ENCODE measurements at places on chromosomes 7 and 10.

DNA sequence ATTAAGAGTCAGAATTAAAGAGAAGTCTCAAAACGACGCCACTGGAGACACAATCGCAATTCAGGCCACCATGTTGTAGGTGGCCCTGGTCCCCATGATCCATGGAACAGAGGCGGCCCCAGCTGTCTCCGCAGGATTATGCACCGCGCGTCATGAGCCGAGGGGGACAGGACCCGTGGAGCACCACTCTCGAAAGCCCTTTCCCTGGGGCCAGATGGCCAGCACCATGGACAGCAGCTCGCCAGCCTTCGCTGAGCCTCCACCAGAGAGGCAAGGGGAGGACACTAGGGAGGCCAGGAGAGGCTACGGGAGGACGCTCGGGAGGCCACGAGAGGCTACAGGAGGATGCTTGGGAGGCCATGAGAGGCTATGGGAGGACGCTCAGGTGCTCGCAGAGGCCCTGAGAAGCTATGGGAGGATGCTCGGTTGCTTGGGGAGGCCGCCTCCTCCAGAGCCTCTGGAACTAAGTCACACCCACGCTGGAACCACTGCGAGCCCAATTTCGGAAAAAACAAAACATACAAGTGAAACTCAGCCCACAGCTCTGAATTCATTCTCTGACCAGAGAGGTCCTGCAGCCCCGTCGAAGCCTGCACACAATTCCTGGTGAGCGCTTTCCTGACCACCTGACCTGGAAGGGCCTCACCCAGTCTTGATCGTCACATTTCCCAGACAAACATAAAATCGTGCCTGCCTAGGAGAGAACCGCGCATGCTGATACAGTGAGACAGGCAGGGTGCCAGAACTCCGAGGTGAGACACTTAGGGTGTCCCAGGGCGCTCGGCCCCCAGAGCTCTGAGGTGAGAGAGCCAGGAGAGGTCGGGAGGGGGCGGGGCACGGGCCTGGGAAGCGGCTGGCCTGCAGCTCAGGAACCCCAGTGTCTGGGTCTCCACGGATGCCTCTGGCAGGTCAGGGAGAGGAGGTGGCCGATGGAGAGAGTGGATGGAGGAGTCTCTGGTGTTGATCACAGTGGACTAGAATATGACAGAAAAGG, 224.4 kb downstream of the PTPRN2 start:
- DNase-seq, result no peak

GRCh38 chr10:94038024-94038423, 44.3 kb downstream of the PLCE1 start:
- no peak for DNase-seq

DNA sequence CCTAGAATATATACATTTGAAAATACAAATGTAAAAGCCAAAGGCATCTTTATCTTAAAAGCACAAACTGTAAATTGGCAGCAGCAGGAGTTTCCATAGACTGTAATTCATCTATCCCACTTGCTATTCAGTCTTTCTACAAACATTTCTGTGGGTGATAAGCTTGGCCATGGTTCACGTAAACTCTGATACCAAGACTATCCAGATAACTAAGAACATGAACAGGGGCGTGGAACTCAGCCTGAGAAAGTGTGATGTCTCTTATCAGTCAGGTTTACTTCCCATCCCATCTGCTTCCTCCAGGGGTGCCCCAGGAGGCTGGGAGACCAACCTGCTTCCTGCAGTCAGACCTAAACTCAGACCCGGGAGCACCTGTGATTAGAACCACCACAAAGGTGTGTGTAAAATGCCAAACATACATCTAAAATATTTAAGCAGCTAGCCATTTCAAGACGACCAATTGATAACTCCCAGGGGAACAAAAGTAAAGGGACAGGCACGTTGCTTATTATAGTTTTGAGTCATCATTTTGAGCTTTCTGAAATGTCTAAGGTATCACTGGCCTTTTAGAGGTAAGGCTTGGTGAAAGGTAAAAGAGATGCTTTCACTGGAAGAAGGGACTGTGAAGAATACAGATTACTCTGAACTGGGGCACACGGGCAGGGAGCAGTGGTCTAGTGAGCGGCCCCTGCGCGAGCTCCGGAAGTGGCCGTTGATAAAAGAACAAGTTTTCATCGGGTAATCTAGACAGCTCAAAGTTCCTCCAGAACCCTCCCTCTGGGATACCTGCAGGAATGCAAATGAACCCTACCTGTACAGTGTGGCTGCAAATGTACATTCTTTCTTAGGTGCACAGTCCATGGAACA, 51.5 kb downstream of the RSU1 start:
- DNase-seq, result no peak

- no peak for DNase-seq
Measured at GRCh38 chr10:120473593-120473992, 16.6 kb downstream of the PLPP4 start.

- DNase-seq, result no peak
Measured at GRCh38 chr10:79422178-79422892, 23.1 kb downstream of the ZCCHC24 start.

DNA sequence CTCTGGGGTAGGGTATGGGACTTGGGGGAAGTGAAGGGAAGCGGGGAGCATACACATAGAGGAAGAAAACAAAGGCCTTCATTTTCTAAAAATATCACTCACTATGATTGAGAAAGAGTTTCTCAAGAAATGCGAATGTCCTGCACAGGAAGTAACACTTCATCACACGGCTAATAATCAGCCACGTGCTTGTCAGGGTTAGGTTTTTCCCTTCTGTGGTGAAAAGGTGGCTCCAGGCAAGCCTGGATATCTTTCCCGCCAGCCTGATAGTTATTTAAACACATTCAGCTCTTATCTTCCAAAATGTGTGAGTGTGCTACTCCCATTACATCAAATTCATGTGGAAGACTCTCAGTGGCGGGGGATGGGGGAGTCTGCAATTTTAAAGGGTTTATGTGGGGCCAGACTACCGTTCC, 166.4 kb upstream of the ADO start:
- DNase-seq, result no peak

GRCh38 chr7:6705959-6706665, 635 bp downstream of the ZNF12 start:
- DNase-seq, result no peak

- no peak for DNase-seq
Measured at GRCh38 chr10:13483073-13483472, 45.7 kb downstream of the BEND7 start.

DNA sequence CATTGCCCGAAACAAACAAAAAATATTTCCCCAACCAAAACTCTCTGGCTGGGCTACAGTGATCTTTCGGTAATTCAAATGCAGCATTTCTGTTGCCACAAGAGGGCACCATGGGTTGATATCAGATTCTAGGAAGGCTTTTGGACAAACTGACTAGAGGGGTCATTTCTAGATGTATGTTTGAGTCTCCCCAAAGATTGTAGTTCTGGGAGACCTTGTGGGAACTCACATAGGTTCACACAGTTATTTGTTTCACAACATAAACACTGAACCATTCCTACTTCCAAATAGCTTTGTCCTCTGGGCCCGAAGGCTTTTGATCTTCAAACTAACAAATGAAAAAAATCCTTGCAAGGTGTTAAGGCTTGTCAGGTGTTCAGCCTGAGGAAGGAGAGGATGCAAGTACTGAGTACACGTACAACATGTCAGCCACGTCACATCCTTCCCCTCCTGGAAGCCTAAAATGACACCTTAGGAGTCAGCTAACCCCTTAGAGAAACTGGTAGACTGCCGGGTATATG, 37.0 kb upstream of the IL15RA start:
- peak; percentile 7 for DNase-seq

- no peak for DNase-seq
Measured at GRCh38 chr10:71693377-71693776, 26.2 kb downstream of the C10orf105 start.

DNA sequence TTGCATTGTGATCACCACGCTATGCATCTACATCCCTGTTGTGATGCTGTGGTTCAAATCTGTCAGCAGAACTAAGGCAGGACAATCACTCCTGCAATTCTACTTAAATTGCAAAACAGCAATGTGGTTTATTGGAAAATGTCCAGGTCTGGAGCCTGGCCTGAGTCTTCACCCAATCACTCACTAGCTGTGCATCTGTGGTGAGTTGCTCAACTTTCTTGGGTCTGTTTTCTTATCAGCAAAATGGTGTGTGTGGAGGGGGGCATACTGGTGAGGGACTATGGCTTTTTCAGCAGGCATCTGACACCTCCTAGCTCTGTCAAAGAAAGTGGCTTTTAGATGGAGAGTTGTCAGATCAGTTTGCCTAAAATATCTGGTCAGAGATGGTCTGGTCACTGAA, 108.3 kb upstream of the FEZF1 start:
- DNase-seq, result no peak

GRCh38 chr7:123665157-123665556, 9.5 kb downstream of the LMOD2 start:
- no peak for DNase-seq

GRCh38 chr10:18233775-18234174, 93.6 kb downstream of the CACNB2 start:
- DNase-seq, result no peak

- no peak for DNase-seq
Measured at GRCh38 chr10:92656266-92656961, 33.3 kb upstream of the HHEX start.

DNA sequence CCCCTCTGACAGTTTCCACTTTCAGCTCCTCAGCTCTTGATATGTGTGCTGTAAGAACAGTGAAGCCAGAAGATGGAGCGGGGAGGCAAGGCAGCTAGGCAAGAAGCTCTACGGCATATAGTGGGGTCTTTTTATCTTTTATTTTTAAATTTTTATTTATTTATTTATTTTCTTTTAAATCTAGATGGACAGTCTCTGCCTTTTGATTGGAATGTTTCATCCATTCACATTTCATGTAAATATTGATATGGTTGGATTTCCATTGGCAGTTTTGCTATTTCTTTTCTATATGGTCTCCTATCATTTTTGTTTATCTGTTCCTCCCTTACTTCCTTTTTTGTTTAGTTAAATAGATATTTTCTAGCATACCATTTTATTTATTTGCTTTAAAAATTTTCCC, 183.7 kb downstream of the TMEM178B start:
- DNase-seq, result no peak

DNA sequence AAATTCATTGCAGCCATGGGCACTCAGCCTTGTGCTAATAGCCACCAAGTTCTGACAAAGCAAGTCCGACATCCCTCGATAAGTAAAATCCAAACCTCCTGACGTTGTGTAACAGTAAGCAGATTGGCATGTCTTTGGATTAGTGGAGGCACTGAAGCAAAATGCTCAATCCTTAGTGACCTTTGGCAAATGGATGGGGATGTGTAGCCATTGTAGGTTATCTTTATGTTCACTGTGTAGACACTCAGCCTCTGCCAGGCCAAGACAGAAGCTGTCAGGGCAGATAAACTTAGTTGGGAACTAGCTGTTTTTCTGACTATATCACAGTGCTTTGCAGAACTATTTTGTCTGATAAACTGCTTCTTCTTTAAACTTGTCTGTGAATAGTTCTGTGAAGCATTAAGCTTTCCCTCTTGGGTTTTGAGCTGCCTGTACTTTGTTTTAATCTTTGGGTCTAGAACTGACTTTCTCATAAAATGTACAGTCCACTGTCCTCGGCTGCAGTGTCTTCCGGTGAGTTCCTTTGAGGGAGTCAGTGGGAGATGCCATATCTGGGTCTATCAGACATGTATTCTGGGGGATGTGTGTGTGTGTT, 220.8 kb downstream of the LRMDA start:
- DNase-seq, result no peak

- peak; percentile 8 for DNase-seq
Measured at GRCh38 chr10:122515588-122516231, 44.8 kb upstream of the DMBT1 start.

DNA sequence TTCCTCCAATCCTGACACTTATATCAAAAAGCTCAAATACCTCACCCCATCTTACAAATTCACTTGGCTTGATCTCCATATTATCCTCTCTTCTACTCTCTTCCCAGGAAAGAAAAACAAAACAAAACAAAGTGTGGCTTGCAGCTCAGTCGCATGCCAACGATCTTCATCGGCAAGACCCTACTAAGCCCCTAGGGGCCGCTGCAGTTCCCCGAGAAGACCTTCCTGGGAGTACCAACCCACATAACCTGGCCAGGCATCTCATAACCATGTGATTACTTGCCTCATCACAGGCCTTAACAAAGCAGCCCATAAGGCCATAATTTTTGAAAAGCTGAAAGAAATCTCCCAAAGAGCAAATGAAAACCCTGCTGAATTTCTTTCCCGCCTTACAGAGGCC, 103.7 kb downstream of the ZNF92 start:
- DNase-seq, result no peak

- DNase-seq, result no peak
Measured at GRCh38 chr10:64745565-64745964, 1224.4 kb downstream of the REEP3 start.

DNA sequence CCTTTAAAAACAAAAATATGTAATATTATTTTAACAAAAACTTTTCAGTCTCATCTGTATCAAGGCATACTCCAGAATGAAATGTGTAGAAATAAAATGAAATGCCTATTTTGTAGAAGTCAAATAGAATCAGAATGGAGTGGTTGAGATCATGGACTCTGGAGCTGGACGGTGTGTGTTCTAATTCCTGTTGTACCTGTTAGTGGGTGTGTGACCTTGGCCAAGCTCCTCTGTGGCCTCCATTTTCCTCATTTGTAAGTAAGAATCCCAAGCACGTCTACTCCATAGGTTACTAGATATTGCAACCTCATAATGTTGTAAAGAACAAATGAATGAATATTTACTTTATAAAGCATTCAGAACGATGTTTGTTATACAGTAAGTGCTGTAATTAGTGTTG, 74.9 kb downstream of the HDAC9 start:
- DNase-seq, result no peak

DNA sequence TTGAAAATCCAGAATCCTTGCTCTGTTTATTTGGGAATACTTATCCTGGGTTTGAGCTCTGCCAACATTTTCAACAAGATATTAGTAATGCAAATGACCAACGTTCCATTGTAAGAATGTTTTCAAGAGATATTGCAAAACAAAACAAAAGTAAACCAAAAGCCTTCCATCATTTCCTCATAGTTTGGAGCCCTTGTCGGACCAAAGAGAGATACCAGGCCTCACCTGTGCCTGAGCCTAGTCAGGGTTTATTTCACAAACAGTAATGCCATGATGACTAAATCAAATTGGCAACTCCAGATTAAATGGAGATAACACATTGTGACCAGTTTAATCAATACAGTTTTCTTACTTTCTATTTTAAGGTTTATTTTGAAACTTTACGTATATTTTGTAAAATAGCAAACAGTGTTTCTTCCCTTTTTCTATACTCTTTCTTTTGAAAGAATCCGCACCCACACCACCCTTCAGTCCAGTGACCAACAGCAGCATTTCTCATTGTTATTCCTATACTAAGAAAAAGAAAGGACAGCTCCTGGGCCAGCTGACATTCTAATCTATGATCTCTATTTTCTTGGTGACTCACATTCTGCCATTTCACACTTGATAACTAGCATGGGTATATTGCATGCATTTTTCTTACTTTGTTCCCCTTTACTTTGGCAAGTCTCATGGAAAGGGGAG, 168.5 kb upstream of the MEOX2 start:
- no peak for DNase-seq

Measured in stimulated activated CD8-positive, alpha-beta memory T cell treated with anti-CD3 and anti-CD28 coated beads, Interleukin-2, amount 100 ng/mL, for 1 hour (primary cell).